ENCODE measurements at places on chromosomes 16 and 17.

- no peak for DNase-seq
Measured at GRCh38 chr16:51543971-51544370, 392.9 kb upstream of the SALL1 start.

DNA sequence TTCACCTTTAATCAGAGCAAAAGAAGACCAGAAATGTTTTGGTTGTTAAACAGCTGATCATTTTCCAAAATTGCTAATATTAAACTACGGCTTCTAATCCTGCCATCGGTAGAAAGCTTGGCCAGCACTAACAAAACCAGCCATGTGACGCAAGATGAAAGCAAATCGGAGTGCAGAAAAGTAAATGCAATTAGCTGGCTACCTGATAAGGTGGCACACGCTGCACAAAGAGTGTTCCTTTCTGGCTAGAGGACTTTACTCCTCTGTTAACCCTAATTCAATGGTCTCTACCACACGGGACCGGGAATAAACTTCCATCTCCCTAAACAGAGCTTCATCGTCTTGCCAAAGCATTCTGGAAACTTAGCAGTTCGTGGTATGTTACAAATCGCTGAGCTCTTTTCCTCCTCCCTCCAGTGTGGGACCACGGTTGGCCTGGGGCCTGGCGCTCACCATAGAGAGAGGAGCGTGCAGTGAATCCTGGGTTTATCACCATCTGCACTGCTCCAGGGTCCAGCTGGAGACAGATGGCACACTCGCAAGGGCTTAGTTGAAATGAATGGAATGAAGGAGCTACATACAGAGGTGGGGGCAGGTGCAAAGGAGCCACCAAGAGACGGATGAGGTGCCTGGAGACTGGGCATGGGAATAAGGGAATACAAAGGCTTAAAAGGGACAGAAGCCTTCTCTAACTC lies 10.1 kb upstream of the COG1 start:
- DNase-seq = no peak

GRCh38 chr16:60648290-60648689 lies 1387.9 kb downstream of the CDH8 start:
- peak; percentile 5 for DNase-seq

DNA sequence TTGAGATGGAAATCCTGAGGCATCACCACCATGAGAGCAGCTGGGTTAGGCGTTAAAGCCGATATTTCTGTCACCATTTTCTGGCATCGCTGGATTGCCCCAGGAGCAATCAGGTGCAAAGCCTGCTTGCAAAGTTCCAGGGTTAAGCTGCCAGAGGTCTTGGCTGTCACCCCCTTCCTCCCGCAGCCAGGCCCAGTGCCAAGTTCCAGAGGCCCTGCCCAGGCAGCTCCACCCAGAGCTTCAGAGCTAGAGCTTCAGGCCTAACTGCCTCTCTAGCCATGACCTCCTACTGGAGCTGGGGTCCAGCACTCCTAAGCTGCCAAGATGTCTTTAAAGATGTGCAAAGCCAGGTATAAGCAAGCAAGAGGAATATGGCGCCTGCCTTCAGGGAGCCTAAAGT lies 8.8 kb upstream of the TMEM238L start:
- DNase-seq = no peak
